ENCODE measurements at places on chromosomes 4 and X.

DNA sequence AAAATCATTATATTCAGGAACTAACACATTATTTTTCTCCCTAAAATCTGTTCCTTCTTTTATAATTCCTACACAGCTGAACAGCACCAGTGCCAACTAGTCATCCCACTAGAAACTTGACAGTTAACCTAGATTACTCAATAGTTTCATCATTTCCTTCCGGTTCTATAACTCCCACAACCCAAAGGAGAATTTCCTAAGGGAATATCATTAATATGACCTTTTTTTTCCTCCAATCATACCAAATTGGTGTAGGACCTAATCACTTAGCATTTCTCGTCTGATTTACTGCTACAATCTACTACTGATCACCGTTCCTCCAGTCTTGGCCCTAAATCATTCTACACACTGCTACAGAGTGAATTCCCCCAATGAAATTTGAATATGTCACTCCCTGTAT is 45.9 kb downstream of the WDFY3 start:
- no peak for DNase-seq

DNA sequence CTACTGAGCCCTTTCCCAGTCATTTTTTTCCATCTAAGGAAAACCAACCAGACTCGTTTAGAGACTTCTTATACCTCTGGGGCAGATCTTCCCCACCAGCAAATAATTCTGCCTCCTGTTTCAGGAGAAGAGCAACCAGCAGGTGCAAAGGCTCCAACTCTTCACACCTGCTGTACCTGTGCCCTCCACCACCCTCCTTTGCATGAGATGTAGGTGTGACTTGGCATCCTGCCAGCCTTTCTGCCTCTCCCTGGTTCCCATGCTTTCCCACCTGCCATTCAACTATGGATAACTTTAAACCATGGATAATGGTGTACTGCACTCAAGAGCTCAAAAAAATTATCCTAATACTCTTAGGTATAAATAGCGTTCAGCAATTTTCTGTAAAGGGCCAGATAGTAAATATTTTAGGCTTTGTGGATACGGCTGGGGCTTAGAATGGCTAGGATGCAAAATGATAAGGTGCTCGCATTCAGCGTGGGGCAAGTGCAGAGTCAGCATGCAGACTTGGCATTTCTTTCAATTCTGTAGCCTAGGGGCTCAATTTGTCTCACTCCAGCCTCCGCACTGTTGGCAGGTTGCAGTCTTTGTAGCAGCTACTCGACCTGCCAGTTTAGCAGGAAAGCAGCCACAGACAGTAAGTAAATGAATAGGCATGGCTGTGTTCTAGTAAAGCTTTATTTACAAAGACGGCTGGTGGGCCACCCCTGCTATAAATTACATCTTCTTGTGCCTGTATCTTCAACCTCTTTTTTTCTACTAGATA is 79.8 kb downstream of the HCCS start:
- no peak for DNase-seq

GRCh38 chr4:188299161-188299560 is 159.9 kb downstream of the TRIML1 start:
- no peak for DNase-seq

- DNase-seq, result no peak
Measured at GRCh38 chr4:123848606-123849005, 452.0 kb downstream of the SPRY1 start.

- DNase-seq, result no peak
Measured at GRCh38 chr4:108155373-108155772, 13.4 kb downstream of the LEF1 start.

GRCh38 chr4:171954650-171955049 is 141.4 kb downstream of the GALNTL6 start:
- DNase-seq, result no peak

DNA sequence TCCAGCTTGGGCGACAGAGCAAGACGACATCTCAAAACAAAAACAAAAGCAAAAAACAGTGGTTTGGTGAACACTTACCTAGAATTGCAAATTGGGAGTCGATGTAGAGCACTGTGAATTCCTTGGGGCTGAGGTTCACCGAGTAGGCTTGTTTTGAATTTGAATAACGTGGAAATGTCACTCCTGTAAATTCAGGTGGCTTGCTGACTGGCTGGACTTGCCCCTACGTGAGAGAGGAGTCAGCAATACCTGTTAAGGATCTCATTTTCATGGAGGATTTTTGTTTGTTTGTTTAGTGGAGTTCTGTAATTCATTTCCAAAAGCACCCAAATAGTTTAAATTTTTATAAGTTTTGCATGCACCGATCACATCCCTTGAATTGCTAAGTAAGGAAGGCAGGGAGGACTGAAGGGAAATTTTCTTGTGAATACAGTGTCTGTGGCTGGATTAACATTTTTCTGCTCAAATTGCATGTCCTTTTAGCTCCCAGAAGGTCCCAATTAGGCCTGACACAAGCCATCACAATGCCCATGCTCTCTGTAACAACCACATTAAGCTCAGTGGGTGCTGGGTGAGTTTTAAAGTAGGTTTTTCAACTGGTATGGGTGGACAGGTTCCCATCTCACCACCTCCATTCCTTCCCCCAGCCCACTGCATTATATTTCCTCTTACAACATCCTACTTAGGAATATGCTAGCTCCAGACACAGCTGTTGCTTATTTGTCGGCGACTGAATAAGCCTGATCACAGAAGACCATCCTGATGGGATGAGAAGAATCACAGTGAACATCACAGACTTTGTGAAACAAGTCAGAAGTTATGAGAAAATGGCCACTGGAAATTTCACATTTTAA is 58.5 kb upstream of the TTC29 start:
- DNase-seq, result no peak

DNA sequence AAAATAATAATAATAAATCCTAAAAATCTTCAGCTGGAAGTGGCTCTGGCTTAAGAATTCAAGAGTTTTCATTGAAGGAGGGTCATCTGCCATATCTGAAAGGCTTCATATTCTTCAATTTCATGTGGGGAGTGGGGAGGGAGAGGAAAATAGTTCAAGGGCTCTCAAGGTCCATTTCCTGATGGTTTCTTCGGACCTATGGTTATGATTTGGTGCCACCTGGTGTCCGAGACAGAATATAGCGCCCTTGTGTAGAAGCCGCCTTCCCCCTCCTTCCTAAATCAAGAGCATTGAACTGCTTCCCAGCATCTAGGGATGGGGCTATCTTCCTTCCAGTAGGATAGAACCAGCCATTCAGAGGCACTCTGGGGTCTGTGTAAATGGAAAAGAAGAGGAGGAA is 34.3 kb downstream of the NLGN3 start:
- no peak for DNase-seq

- DNase-seq, result no peak
Measured at GRCh38 chr4:2402048-2402842, 16.2 kb downstream of the ZFYVE28 start.

- no peak for DNase-seq
Measured at GRCh38 chr4:48668254-48669017, 111.6 kb downstream of the FRYL start.

Measured in stimulated activated CD4-positive, alpha-beta T cell treated with anti-CD3 and anti-CD28 coated beads, TNF-alpha, amount 100 ng/mL, for 4 hours (primary cell).